ENCODE measurements at places on chromosomes 13 and 19.
A peak's percentile ranks its signal among the peaks of the same experiment; 100 is the strongest.

- no peak for DNase-seq
Observed at GRCh38 chr13:29961036-29961670, 110.7 kb upstream of the UBL3 start.

DNA sequence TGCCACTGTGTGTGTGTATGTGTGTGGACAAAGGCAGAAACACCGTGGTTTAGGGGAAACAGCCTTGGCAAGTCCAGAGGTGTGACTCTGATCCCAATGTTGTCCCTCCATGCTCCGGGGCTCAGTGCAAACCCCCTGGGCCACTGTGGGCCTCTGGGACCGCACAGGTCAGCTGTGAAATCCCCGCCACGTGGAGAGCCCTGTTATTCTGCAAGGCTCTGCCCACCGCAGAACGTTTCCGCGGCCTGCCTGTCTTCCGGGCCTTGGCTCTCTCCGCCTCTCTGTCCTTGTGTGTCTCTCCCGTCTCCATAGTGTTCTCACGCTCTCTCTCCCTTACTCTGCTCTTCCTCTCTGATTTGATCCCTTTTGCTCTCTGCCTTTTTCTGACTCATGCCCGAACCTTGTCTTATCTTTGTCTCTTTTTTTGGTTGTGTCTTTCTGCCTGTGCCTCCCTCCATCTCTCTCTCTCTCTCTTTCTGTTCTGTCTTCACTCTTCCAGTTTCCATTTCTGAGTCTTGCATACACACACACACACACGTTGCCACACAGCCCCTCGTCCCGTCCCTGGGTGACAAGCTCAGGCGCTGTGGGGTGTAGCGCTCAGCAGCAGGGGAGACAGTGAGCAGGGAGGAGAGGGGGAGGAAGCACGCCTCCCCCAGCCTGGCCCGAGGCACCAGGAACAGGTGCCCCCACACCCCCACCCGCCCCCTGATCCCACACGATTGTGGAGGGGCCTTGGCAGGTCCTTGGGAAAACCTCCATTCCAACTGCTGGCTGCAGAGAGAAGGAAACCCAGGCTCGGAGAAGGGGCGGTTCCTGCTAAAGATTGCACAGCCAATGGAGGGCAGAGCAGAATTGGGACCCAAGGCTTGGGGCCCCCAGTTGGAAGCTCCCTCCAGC is 3.0 kb downstream of the TTYH1 start:
- no peak for DNase-seq

- no peak for DNase-seq
Observed at GRCh38 chr13:20436505-20436904, 89.2 kb downstream of the CRYL1 start.

GRCh38 chr13:94362411-94362909 is 117.0 kb downstream of the DCT start:
- DNase-seq: peak; percentile 67

- DNase-seq: peak; percentile 81
Observed at GRCh38 chr19:33771384-33772101, 25.1 kb upstream of the KCTD15 start.

- DNase-seq: no peak
Observed at GRCh38 chr13:99190147-99190985, 10.3 kb upstream of the UBAC2 start.

- no peak for DNase-seq
Observed at GRCh38 chr13:99926014-99926731, 45.4 kb downstream of the ZIC5 start.

GRCh38 chr13:114072421-114072820 is 60.0 kb downstream of the RASA3 start:
- DNase-seq: no peak

DNA sequence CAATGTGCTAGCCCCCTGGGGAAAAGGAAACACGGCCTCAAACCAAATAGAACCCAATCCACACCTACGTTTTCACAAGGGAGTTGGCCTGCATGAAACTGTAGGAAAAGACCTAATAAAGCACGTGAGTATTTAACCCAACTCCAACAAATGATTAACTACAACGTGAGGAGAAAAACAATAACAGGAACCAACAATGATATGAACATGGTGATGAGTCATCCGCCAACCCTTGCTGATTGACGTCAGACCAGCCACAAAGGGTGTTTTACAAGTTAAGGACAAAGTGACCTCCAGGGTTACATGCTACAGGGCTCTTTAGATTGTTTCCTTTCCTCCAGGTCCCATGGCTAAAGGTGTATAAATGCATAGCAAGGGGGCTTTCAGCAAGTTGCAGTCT is 460.5 kb downstream of the COG6 start:
- no peak for DNase-seq

- DNase-seq: no peak
Observed at GRCh38 chr19:15293781-15294491, 38.4 kb downstream of the BRD4 start.

DNA sequence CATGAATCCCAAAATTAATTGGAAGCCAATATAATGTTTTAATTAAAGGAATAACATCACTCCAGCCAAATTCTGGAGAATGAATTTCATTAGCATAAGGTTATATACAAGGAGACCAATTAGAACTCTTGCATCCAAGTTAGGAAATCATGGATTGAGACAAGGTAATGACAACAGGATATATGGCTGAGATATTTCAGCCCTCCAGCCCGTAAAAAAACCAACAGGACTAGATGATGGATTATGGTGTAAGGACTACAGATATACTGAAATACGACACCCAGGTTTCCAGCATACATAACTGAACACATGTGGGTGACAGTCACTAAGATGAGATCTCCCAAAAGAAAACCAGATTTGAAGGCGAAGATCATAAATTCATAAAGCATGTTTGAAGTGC is 56.5 kb downstream of the TSC22D1 start:
- DNase-seq: no peak

DNA sequence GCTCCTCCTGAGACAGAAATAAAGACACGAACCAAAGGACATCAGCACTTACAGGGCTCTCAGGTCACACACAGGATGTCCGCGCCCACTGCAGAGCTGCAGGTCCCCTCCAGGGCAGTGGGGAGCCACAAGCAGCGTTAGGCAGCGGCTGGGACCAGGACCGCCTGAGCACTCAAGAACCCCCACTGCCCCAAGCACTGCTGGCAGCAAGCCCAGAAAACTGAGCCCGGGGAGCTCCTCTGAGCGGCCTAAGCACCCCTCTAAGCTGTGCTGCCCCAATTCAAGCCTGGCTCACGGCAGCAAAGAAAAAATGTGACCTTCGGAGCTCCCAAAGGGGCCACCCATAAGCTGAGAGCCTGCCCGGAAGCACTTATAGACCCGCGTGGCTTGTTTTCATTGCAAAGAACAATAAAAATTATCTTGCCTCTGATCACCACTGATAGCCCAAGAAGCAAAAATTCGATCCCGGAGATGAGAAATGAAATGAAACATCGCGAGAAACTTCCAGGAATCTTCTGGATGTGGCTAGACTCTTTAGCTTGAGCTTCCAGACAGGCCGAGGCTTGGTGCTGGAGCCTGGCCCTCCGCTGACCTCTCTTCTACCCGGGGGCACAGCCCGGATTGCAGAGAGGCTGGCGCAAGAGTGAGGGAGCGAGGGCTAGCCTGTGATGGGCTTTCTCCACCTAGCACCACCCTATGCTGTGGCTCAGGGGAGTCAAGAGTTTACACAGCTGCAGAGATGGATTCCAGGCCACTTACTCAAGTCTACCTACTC is 6.3 kb downstream of the DPP9 start:
- DNase-seq: no peak

GRCh38 chr13:113152984-113153809 is 5.3 kb upstream of the PROZ start:
- peak; percentile 62 for DNase-seq

DNA sequence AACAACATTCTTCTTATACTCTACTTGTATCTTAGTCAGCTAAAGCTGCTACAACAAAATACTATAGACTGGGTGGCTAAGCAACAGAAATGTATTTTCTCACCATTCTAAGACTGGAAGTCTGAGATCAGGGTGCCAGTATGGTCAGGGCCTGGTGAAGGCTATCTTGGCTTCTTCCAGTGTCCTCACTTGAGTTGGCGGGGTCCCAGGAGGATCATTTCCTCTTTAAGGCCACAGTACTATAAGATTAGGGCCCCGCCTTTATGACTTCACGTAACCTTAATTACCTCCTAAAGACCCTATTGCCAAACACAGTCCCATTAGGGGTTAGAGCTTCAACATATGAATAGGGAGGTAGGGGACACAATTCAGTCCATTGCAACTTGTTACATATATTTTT is 30.7 kb upstream of the DOCK9 start:
- DNase-seq: no peak

- no peak for DNase-seq
Observed at GRCh38 chr13:30846311-30846710, 59.8 kb upstream of the MEDAG start.

DNA sequence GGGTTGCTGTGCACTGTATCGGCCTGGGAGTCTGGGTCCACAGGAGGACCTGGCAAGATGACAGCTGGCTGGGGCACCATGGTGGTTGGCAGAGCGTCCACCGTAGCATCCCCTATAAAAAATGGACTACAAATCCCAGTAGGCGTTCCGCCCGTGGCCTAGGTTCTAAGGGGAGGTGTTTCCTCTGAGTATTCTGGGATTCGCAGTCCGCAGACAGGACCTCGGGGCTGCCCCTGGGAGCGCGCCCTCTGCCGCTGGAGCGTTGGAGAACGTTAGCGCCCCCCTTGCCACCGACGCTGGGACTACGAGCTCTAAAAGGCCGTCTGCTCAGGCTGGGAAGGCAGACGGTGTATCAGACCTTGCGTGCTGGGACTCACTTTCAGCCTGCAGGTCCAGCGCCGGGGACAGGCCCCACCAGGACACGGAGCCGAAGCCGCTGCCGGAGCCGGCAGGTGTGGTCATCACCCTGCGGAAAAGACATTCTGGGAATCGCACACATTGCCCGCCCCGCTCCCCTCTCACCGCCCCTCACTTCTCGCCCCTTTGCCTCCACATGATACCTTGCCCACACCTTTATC is 372 bp downstream of the DNAAF3 start:
- DNase-seq: peak; percentile 93

GRCh38 chr19:38551450-38551813 is 66.3 kb downstream of the MAP4K1 start:
- no peak for DNase-seq

- DNase-seq: no peak
Observed at GRCh38 chr19:52748336-52748950, 13.6 kb upstream of the ZNF611 start.

- DNase-seq: no peak
Observed at GRCh38 chr13:81048026-81048461, 707.1 kb upstream of the SPRY2 start.

DNA sequence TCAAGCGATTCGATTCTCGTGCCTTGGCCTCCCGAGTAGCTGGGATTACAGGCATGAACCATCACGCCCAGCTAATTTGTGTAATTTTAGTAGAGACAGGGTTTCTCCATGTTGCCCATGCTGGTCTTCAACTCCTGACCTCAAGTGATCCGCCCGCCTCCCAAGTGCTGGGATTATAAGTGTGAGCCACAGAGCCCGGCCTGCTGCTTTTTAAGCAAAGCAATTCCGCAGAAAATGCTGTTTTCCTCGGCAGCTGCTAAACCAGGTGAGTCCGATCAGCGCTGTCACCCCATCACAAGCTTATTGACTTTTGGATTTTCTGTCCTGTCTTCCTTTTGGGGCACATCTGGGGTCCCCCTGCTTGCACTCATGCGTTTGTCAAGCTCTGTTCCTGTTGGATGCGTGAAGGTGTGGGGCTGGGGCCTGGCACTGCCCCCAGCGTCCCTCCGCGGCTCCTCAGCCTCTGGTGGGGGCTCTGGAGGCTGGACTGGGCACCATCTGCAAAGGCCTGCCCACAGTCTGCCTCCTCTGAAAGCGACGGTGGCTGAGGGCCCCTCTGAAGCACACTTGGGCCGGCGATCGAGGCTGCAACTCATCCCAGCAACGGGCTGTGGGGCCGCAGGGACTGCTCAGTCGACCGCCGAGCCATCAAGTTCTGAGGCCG is 25.7 kb downstream of the CEBPG start:
- peak; percentile 9 for DNase-seq

DNA sequence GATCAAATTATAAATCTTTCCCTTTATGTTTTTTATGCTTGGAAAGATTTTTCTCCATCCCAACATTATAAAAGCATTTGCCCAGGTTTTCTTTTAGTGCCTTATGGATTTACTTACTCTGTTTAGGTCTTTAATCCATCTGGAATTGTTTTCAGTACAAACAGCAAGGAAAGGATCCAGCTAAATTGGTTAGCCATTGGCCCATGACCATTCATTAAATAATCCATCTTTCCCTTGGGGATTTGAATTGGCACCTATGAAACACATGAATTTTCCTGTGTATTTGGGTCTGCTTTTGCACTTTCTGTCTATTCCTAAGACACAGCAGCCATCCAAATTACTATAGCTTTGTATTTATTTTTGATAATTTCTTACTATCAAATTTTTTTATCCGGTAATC is 28.8 kb upstream of the SHKBP1 start:
- DNase-seq: no peak

GRCh38 chr13:108332791-108333190 is 63.3 kb downstream of the TNFSF13B start:
- no peak for DNase-seq

DNA sequence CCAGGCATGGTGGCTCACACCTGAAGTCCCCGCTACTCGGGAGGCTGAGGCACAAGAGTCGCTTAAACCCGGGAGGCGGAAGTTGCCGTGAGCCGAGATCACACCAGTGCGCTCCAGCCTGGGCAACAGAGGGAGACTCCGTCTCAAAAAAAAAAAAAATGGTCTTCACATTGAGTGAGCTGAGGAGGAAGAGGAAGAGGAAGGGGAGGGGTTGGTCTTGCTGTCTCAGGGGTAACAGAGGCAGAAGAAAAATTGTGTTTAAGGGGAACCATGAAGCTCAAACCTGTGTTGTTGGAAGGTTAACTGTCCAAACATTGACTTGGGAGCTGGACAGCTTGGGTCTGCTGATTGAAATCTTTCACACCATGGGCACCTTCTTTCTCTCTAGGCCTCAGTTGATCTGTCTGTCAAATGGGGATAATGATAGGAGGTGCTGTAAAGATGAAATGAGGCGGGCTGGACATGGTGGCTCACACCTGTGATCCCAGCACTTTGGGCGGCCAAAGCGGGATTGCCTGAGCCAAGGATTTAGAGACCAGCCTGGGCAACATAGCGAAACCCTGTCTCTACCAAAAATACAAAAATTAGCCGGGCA is 9.8 kb upstream of the SLC44A2 start:
- no peak for DNase-seq

DNA sequence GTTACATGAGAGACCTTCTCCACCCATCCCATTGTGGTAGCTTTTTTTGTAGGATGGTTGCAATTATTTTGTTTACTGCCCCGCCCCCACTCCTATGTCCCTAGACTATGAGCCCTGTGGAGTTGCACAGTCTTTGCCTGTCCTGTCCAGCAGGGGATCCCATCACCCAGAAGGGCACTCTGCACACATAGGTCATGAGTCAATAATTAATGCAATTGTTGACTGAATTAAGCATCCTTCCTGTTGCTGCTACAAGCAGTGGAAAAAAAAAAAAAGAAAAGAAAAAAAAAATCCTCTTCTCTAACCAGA is 14.2 kb downstream of the C19orf81 start:
- no peak for DNase-seq

DNA sequence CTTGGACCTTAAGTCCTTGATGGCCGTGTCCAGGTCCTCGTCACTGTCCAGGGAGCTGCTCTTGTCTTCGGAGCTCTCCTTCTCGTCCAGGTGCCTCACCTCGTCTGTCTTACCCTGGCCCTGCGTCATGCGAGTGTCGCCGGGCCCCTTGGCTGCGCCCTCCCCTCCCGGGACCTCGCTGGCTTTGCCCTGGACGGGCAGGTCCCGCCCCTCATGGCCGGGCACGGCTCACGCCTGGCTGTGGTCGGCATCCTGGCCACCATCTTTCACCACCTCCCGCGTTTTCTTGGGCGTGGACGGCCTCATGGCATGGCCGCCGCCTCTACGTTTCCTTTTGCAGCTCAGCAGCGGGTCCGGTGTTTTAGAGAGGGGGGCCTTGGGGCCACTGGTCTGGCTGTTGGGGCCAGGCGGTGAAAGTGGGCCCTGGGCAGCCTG is 14.8 kb downstream of the RB1 start:
- DNase-seq: no peak

All from WTC11 (cell line).